ENCODE measurements at places on chromosomes 12 and 14.

- DNase-seq, result no peak
Measured at GRCh38 chr12:13258197-13258596, 61.7 kb downstream of the EMP1 start.

DNA sequence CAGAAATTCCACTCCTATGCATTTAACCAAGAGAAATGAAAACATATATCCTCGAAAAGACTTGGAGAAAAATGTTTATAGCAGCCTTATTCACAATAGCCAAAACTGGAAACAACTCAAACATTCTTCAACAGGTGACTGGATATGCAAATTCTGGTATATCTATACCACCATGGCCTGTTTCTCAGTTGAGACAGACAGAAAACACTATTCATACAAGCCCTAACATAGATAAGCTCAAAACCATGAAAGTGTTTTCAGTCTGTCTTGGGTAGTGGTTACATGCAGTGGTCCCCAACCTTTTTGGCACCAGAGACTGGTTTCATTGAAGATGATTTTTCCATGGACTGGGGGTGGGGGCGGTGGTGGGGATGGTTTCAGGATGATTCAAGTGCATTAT, 83.8 kb downstream of the SRGAP1 start:
- DNase-seq, result no peak

DNA sequence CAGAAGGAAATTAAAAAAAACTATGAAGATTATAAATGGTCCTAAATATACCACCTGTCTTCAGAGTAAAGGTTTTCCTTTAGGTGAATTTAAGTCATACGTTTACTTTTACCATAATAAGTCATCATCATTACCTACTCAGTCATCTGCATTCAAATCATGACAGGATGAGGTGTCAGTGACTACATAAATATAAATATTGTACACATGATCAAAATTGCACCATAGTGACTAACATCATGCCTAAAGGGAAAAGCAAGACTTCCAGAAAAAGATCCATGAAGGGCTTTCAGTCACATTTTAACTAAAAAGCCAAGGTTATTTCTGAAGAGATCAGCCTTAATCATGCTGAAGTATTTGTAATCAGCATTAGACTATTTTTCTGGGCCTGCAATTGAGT, 759.9 kb upstream of the FLRT2 start:
- no peak for DNase-seq

DNA sequence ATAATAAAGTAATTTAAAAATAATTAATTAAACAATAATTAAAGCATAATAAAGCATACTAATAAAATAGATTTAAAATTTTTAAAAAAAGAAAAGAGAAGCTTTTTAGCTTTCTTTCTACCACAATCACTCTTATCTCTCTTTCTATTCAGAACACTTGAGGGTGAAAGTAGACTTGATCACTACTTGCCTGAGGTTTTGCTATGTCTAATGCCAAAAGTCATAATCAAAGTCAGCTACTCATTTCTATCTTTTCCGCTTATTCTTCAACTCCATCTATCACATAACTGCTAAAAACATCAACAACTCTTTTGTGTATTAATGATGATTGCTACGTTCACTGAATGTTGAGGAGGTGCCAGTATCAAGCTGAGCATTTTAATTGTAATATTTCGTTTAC, 202.0 kb upstream of the KRR1 start:
- DNase-seq, result no peak

- DNase-seq, result no peak
Measured at GRCh38 chr14:52089218-52089617, 20.4 kb upstream of the NID2 start.

- DNase-seq, result no peak
Measured at GRCh38 chr12:9745199-9745598, 12.3 kb upstream of the CLECL1 start.

DNA sequence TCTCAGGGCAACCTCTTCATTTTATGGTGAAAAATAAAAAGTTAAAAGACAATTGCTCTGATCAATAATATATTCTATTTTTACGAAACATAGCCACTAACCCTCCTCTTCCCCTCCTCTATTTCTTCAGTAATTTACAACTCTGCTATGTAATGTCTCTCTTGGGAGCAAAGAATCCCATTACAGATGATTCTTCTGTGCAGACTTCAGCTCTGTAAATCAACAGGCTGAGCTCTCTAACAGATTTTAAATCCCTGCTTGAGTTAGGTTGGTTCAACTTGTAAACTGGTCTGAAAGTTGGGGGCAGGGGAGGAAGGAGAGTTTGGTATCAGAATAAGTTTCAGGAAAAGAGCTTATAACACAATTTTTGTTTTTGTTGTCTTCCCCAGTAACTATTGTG, 151.0 kb downstream of the SLC25A21 start:
- no peak for DNase-seq
